ENCODE measurements at places on chromosomes 11 and 22.

DNA sequence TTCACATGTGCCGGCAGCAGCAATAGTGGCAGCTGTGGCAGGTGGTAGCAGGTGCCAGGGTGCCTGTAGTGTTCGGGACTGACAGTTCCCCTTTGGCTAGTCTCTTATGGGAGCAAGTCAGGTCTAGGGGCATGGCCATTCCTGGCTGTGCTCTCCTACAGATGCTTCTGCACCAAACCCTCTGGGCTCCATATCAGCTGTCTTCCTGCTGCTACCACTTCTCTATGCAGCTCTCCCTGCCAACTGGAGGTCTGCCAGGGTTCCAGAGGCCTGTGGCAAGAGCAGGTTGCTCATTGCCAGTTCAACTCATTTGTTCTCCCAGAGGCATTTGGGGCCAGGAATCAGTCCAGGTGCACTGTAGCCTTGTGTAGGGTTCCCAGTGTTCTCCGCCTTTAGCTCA lies 473.7 kb downstream of the JRKL start:
- no peak for DNase-seq

DNA sequence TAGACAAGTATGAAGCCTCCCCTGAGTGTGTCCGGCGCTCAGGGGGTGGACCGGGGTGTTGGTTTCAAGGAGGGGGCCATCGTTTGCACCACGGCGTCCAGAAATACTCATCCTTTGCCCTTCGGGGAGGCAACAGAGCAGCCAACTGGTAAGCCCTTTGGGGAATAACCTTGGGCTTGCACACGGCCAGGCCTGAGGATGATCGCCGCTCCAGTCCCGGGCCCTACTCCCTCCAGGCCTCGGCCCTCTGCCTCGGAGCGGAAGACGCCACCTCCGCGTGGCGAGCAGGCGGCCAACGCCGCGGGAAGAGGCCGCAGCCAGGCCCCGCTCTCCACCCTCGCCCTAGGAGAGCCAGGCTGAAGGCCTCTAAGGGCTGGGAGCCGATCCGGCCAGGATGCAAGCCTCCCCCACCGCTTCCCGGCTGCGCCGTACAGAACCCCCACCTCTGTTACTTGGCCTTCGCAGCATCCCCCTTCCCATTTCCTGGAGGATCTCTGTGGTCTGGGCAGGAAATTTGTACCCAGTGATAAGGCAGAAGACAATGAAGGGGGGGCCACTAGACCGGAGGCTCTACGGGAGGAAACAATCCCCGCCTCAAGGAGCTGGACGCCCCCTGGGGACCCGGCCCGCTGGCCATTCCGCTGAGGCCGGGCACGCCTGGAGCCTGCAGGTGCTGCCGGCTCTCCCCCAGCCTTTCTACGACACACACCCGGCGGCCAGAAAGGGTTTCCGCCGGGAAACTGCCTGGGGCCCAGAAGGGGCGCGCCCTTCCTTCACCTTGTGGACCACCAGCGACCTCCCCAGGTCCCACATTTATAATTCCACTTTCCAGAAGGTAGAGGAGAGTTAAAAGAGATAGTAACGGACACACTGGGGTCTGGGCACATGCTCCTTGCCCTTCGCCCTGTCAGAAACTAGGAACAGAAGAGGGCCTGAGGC lies 2.6 kb downstream of the ESAM start:
- no peak for DNase-seq

DNA sequence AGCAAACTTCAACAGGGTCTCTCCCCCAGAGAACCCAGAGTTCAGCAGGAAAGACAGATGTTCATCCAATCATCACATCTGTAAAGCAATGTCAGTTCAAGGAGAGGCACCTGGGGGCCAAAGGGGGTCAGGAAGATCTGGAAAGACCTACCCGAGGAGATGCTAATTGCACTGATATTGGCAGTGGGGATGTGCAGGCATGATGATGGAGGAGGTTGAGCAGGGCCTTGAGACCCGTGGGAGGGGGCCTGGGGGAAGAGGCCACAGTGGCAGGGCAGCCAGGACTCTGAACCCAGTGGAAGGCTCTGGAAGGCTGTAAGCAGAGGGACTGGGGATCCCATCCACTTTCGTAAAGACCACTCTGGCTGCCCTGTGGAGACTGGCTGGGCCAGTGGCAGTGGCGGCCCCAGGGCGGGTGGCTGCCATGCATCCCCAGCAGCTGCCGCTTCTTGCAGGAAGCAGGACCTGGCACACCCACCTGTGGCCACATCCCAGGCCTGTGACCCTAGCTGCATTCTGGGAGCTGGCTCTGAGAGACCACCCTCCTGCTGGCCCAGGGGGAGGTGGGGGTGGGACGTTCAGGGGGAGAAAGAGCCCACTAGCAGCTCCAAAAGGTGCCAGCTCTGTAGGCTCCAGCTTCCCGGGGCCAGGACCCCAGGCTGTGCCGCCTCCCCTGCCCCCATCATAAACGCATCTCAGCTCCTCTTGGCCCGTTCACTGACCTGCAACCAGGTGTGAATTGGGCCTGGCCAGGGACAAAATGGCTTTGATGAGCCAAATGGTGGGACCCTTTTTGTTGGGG lies 59.9 kb upstream of the FGF3 start:
- no peak for DNase-seq

DNA sequence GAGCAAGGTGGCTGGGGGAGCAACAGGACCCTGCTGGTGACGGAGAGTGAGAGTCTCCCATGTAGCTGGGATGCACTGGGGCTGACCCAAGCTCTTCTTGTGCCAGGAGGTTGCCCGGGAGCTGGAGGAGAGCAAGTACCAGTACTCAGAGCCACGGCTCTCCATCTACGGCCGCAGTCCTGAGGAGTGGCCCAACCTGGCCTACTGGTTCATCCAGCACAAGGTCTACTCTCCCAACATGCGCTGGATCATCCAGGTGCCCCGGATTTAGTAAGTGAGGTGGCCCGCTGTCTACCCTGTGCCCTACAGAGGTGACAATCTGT lies 40.4 kb downstream of the AMPD3 start:
- no peak for DNase-seq

DNA sequence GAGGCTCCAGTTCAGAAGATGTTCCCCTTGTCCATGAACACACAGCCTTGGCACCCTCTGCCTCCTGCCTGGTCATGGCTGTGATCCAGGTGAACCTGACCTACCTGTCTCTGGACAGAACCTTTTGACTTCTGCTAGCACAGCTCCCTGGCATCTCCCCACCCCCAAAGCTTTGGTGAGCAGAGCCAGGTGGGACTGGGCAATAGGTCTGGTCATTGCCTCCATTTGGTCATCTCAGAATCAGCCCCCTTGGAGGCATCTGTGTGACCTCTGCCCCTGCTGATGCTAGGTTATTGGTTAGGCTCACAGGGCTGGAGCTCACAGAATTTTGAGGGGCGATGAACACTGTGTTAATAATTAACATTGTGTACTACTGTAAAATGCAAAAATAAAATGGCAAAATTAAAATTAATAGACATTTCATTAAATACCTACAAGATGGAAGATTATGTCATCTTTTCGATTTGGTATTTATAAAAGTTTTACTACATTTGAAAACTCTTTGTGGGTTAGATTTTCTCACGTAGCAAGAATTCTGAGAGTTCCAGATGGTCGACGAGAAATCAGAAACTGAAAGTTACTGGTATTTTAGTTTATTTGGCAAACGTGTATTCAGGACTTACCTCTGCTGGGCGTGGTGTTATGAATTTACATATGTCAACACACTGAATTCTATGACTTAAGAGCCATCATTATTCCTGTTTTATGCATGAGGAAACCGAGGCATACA lies 8.3 kb upstream of the KIAA0930 start:
- DNase-seq = no peak

DNA sequence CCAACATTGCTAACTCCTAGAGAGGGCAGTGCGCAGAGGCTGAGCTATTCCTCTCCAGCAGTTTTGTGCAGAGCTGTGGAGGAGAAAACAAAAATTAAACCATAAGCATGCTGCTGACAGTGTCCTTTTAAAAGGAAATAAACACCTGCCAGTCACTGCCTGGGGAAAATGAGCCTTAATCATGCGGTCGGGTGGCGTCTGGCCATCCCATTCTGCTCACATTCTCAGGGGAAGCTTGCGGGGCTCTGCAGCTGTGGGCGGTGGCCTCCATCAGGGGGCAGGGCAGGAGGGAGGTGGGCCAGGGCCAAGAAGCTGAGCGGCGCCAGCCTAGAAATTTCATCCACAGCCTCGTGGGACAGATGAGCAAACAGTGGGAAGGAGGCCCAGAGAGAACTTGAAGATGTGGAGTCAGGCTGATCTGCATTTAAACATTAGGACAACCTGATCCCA lies 71.0 kb upstream of the TP53I11 start:
- no peak for DNase-seq

DNA sequence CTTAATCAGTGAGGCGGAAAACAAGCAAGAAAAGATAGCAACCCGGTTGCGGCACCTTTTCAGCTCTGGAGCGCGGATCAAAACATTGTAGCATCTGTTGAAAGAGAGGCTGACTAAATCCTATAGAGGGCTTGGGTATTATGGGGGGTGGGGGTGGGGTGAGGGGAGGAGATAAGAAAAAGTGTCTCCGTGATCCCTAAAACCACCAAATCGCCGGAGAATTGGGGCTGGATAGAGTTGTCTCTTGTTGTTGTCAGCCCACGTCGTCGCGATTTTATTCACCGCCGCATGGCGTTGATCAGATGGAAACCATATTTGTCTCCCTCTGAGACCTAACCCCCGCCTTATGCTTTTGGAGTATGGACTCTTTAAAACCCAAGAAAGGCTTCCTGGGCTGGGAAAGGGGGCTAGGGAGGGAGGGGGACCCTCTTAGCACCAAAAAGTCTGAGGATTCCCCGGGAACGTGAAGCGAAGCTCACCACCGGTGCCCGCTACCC lies 13.0 kb downstream of the PAX6 start:
- no peak for DNase-seq

- DNase-seq = no peak
Observed at GRCh38 chr11:41609511-41609910, 150.1 kb upstream of the LRRC4C start.

DNA sequence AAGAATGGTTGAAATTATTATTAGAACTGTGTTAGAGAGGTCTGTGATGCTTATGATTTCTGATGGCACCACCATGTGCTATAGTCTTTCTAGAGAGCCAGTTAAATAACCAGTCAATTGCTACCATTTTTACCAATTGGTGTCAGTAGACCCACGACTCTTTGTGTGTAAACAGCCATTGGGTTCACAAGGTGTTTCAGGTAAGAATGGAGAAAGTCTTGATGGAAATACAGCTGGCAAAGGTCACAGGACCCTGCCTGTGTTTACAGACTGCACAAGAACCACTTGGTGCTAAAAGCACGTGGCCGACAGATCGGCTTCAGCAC lies 30.5 kb upstream of the OR10G7 start:
- no peak for DNase-seq

DNA sequence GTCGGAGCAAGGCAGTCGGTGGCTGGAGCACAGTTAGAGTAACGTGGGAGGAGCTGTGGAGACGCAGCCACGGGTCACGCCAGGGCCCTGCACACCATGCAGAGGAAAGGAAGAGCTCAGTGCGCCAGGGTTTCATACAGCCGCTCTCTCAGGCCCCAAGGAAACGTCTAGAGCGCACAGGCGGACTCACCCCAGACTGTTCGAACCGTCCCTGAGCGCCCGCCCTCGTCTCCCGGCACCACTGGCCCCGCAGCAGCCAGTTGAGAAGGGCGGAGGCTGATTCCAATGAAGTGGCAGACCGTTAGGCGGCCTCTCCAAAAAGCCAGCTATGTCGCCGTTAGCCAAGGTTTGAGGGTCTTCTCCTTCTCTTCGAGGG lies 483 bp upstream of the HYLS1 start:
- DNase-seq = peak; percentile 57

DNA sequence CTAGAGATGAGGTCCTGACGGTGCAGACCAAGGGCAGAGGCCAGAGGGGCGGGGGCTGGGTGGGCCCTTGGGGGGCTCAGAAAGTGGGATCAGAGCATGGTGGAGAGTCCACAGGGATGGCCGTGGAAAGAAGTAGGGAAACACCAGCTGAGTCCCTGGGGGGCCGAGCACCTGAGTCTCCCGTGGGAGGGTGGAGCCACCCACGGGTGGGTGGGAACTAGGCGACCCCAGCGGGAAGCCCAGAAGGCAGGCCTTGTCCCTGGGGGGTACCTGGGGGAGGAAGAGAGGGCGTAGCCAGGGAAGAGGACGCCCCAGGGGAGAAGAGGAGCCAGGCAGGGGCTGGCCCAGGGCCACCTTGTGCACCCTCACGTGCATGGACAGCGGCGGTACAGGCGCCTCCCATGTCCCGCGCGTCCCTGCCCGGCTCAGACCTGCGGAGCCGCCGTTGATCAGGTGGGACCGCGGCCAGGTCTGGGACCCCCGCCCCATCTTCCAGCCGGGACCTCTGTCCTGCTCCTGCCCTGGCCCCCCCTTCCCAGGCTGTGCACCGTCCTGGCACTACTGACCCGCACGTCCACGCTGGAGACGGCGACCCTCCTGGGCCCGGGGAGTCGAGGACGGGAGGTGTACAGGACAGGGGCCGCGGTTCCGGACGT lies 10.2 kb downstream of the CRELD2 start:
- no peak for DNase-seq

GRCh38 chr11:44507896-44508445 lies 57.5 kb upstream of the CD82 start:
- no peak for DNase-seq

DNA sequence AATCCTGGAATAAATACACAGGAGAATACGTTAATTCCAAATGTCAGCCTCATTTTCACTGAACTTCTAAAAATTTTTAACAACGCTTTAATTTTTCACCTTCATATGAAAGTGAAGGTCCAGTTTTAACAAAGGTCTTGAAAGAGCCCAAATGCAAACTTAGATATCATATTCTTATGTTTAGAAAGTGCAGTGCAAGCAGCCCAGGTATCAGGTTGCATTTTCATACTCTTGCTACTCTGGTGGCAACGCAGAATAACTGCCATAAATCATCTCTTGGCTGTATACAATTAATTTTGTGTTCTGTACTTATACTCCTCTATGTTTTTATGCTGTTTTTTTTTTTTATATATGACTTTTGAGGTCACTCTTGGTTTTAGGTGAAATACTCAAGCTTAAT lies 496.7 kb upstream of the ARHGAP42 start:
- DNase-seq = no peak

DNA sequence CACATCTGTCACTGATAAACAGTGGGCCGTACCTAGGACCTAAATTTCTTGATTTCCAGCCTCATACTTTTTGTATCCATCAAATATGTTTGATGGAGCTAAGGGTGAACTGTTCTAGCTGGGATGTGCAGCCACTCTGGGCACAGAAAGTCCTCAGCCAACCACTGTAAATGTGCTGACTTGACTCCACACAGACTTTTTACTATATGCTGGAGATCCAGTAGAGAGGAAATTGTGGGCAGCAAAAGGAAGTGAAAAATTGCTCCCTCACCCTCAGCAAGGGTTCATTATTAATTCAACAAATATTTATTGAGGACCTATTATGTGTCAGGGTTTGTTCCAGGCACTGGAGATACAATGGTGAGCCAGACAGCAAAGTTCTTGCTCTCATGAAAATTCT lies 54.2 kb upstream of the AMPD3 start:
- no peak for DNase-seq

GRCh38 chr11:60029015-60029632 lies 11.1 kb upstream of the OOSP2 start:
- DNase-seq = no peak

- DNase-seq = peak; percentile 48
Observed at GRCh38 chr22:38316364-38317121, 690 bp downstream of the CSNK1E start.

GRCh38 chr11:124897674-124898262 lies at the start of gene ROBO4:
Gene ROBO4 (minus strand): TSS chr11:124897865. CDS start chr11:124897795, 70 bp downstream.
- DNase-seq = no peak

All from SK-MEL-5 (cell line).